ENCODE measurements at places on chromosomes 12 and 14.

GRCh38 chr14:101458741-101459550 is 102.3 kb upstream of the DIO3 start:
- no peak for DNase-seq

- DNase-seq = peak; percentile 64
These were observed 590 bp downstream of the DDIT3 start for GRCh38 chr12:57519796-57520052.

- DNase-seq = peak; percentile 71
These were observed 6.5 kb downstream of the NFE2 start for GRCh38 chr12:54294152-54294952.

GRCh38 chr14:65277027-65277426 is 135.5 kb upstream of the FUT8 start:
- no peak for DNase-seq

DNA sequence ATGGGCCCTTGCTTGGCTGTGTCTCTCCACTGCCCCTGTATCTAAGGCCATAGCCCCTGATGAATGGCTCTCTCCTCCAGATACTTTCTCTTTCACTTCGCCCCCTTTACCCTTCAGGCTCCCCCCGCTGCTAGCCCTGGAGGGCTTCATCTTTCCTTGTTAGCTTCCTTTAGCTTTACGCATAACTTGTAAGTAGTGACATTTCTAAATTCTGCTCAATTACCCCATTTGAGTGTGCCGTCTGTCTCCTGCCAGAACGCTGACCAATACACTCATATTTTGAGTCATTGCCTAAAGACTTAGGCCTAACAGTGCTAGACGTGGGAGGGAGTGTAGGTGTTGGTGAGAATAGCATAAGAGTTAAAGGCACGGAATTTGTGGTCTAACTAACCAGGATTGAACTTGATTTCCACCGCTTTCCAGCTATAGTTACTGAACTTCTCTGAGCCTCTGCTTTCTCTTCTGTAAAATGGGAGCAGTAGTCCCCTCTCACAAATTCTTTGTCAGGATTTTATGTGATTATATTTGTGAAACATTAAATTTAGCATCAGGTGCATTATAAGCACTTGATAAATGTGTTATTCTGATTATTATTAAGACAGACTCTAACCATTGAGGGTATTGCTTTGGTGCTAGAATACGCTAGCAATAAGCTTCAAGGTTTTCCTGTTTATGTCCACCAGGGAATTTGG is 129.3 kb downstream of the ZFP36L1 start:
- DNase-seq = peak; percentile 94

- DNase-seq = no peak
These were observed 377.3 kb downstream of the EMP1 start for GRCh38 chr12:13573698-13574321.

All from inflammatory macrophage (primary cell).